H9 (cell line): ENCODE measurements at places on chromosomes 7 and 10.

GRCh38 chr10:20040012-20040411 lies 223.8 kb downstream of the PLXDC2 start:
- no peak for DNase-seq

GRCh38 chr10:87054373-87055295 lies 34.5 kb downstream of the FAM25A start:
- no peak for DNase-seq

DNA sequence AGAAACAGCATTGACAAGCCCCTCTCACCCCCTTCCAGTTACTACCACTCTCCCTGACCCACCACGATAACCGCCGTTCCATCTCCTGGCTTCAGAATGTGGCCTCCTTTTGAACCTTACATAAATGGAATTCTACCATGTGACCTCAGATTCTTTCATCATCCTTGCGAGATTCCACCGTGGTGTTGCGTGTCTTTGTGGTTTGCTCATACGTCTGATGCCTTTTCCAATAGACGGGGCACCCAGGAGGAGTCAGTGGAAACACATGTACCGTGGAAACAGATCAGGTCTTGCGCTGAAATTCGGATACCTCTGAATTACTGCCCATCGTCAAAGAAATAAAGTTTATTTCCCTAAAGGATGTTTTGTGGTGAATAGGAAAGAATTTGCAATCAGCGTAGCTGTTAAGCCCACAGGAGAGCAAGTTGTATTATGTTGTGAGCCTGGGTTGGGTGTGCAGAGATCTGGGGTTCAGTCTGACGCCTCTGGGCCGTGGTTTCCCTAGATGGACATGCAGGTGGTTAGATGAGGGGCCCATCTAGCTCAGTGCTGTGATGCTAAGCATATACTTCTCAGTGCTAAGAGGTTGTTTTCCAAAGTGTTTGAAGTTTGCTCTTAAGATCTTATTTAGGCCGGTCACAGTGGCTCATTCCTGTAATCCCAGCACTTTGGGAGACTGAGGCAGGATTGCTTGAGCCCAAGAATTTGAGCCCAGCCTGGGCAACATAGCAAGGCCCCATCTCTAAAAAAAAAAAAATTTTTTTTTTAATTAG lies 29.1 kb downstream of the GTF2IRD1 start:
- DNase-seq = no peak

GRCh38 chr10:59757966-59758365 lies 4.7 kb upstream of the MRLN start:
- no peak for DNase-seq

- no peak for DNase-seq
Observed at GRCh38 chr7:4791101-4791737, 15.8 kb downstream of the AP5Z1 start.

DNA sequence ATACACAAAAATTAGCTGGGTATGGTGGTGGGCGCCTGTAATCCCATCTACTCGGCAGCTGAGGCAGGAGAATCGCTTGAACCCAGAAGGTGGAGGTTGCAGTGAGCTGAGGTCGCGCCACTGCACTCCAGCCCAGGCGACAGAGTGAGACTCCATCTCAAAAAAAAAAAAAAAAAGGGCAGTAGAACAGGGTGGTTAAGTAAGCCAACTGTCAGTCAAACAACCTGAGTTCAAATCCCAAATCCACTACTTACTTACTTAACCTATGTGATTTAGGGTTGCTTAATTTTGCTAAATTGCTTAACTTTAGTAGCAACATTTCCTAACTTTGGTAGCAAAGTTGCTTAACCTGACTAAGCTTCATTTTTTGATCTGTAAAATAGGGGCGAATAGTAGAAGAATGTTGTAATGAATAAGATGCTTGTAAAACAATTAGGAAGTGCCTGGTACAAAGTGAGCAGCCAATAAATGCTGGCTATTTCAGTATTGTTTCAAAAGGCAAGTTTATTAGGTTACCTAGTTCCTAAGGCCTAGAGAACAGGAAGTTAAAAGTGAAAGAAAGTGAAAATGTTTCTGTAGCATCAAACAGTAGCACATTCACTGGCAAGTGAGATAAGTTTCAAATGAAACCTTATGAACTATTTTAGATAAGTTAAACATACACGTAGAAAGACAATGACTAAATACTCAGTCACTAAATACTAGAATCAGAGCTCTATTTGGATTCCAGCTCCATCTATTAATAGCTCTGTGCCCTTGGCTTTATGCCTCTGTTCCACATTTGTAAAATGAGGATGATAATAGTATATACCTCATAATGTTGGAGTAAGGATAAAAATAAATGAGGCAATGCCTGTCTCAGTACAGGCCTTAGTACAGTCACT lies 64.3 kb downstream of the HOXA1 start:
- no peak for DNase-seq

GRCh38 chr10:126252884-126253610 lies 135.2 kb downstream of the ADAM12 start:
- no peak for DNase-seq

DNA sequence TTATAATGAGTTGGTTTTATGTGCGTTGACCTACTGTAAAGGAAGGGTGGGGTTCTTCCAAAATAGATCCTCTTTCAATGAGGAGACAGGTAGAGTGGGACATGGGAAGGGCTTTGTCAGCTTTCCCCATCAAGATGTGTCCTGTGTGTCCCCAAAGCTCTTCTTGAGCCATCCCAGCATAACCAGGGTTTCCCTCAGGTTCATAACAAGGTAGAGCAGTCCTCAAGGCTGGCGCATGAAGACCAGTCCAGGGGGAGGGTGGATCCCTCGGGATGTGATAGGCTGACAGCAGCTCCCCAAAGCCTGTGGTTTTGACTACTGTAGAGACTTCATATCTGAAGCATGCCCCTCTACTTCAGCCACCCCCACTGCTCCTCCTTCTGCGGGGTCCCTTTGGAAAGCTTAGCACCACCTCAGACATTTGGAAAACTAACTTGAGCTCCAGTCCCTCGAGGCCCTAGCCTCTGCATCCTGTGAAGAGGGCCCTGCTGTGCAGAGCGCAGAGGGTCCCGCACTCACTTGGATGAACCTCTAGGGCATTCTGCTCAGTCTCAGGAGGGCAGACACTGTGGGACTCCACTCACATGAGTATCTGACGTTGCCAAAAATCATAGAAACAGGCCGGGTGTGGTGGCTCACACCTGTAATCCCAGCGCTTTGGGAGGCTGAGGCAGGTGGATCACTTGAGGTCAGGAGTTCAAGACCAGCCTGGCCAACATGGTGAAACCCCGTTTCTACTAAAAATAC lies 1.1 kb upstream of the GIMAP8 start:
- no peak for DNase-seq

GRCh38 chr7:143280566-143280965 lies 4.2 kb upstream of the TMEM139 start:
- no peak for DNase-seq

DNA sequence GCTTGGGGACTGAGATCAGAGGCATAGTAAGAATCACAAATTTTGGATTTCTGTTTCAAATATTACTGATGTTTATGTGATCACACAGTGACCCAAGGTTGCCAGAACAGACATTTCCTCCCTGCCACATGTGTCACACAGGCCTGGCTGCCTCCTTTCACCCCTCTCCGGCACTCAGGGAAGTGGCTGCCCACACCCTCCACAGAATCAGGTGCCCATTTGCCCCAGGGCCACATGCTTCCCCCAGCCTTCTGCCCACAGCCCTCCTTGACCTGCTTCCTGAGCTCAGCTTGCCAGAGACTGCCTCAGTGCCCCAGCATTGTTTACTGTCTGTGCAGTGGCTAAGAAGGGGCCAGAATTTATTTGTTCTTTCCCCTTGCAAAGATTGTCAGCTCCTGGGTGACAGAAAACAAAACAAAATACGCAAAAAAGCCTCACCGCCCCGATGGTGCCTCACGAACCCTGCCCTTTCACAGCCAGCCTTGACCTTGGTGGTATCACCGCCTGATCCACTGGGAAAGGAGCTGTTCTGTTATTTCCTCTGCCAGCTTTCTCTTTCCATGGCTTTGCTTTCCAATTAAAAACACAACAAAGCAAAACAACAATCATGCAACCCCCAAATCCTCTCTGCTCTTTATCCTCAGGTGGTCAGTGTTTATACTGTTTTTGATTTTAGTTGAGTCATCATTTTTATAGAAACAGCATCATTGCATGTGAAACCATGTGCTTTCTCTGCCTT lies 52.8 kb downstream of the CHN2 start:
- DNase-seq = no peak
